ENCODE measurements at places on chromosomes 5 and 9.

- DNase-seq = no peak
These were observed 352.1 kb upstream of the KIF2A start for GRCh38 chr5:61953913-61954312.

DNA sequence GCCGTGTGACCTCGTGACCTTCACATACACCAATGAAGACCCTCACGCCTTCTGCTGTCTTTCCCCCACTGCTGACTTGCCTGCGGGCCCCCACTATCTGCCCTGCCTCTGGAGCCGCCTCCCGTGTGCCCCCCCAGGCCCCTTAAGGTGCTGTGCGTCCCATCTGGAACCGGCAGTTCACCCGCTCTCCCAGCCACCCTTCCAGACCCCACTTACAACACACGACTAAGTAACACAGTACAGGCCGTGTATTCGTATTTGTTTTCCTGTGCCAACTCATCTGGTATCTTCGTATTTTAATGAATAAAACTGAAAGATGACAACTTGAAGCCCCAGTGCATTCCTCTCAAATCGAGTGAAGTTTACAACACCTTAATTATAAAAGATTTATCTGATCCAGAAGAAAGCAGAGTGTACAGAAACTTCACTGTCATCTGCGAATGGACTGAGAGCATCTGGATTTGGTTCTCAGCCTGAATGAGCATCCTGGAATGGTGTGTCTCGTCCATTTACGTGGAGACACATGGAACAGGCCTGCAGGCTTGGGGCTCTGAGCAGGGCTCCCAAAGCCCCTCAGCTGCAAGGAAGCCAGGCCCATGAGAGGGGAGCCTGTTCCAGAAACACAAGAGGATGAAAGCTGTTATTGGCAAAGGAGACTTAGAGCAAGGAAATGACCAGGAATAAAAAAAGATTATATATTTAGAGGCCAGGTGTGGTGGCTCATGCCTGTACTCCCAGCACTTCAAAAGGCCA, 21.9 kb upstream of the TERT start:
- DNase-seq = no peak

DNA sequence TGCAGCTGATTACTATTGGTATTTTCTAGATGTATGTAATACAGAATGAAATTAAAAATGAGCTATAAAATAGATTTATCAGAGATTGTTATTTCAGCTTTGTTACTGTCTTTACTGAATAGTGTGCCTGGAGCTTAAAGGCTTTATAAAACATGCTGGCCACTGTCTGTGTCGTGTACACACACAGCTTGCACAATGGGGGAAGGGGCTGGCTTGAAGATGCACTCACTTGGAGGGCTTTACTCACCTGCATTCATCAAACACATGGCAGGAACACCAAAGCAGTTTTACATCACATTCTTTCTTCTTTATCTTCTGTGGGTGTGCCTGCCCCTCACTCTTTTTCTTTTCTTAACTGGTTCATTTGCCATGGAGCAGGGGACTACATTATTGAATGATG, 60.9 kb downstream of the TLE4 start:
- DNase-seq = no peak

DNA sequence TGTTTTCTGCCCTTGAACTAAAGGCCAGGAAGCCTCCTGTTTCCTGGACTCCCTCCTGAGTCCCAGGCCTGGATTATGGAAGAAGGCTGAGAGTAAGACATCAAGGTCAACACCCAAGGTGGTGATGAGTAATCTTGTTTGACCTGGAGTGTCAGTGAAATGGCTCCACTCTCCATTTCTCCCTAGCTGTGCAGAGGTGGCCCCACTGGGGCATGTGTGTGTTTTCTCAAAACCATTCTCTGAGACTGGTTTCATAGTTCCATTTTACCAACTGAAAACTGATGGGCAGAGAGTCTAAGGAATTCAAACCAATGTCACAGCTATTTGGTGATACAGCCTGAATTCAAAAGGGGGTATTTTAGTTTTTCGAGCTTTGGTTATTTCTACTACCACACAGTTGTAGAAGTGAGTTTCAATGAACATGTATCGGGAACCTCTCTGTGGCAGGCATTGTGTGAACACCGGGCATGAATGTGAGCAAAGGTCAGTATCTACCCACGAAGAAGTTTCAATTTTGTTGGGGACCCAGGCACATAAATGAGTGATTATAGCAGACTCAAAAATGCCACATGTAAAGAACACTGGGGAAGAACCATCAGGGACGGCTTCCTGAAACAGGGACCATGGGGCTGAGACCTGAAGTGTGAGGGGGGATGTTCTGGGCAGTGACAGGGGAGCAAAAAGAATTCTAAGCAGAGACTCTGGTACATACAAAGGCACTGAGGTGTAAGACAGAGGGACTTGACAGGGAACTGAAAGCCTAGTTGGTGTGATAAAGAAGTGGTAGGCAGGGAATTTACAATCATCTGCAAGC, 269.6 kb upstream of the KLF4 start:
- DNase-seq = no peak

DNA sequence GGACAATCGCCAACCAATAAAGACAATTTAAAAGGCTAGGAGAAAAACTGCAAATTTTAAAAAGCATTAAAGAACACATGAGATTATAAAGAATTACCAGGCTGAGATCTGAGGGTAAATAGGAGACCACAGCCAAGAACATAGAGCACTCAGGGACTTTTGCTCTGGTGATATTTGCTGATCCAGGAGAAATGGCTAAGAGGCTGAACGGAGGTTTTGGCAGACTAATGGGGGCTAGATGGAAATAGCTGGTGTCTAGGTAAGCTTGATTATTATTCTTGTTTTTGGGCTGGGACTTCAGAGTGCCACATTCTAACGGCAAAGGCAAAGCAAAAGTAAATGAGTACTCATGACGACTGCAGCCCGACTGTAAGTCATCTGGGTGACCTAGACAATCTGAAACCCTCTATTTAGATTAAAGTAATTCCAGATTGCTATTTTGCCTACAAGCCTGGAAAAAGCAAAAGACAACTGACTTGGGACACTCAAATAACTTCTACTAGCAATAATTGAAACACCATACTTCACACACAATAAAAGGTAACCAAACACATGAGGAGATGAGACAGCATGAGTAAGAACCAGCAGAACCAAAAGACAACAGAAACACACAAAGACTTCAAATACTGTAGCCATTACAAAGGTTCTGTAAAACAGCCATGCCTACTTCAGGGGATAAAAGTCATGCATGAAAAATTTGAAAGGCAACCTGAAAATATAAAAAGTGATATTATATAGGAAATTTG, 68.8 kb downstream of the JAKMIP2 start:
- DNase-seq = no peak

GRCh38 chr5:75734913-75735789, 17.9 kb upstream of the POC5 start:
- DNase-seq = peak; percentile 20

DNA sequence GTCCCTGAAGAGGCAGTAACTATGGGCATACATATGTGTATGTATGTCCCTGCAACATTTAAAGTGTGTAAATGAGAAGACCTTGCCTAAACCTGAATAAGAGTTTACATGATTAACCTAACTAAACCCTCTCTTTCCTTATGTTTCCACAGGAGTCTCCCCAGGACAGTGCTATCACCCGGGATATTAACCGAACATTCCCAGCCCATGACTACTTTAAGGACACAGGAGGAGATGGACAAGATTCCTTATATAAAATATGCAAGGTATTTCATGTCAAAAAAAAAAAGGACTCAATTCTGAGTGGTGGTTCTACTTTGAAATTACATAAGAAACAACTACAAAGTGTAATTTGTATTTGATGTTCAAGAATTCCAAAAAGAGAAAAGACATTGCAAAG, 31.7 kb downstream of the GPR21 start:
- no peak for DNase-seq

- DNase-seq = no peak
These were observed 8.9 kb upstream of the AKNA start for GRCh38 chr9:114396558-114397218.

- DNase-seq = no peak
These were observed 12.1 kb upstream of the PSD2 start for GRCh38 chr5:139783436-139783965.

- DNase-seq = no peak
These were observed 19.7 kb downstream of the PTTG1 start for GRCh38 chr5:160441311-160441781.

GRCh38 chr9:27836661-27837401, 263.6 kb upstream of the C9orf72 start:
- no peak for DNase-seq

GRCh38 chr5:108788142-108788541, 40.4 kb downstream of the FER start:
- DNase-seq = peak; percentile 67

DNA sequence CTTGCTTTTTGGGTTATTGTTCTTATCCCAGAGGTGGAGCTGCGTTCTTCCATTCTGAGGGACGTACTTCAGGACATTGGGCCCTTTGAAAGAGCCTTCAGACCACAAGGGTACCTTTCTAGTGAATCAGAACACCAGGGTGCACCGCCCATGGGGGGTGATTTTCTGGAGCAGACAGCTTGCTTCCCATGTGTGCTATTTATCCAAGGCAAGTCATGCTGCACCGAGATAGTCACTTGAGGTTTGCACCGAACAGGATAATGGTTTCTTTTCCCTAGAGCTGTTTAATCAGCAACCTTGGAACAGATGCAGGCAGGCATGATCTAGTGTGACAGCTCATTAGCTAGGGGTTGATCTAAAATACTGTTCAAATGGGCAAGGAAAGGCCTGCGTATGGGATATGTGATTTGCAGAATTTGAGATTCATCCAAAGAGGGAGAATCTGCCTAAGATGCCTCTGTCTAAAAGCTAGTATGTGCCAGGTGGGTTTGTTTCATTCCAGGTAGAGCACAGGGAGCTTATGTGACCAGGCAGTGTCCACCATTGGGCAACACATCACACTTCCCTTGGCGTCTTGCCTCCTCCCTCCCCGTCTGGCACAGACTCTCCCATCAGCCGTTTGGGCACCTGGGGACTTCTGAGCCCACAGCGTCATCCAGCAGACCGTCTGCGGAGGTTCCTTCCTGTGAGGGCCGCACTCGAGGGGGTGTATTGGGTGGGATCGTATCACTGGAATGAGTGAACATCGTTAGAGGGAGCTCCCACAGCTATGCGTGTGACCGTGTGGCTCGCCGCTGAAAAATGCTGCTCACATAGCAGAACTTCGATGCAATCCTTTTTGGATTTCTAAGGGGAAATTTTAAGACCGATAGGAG, 23.0 kb downstream of the ABL1 start:
- peak; percentile 64 for DNase-seq

DNA sequence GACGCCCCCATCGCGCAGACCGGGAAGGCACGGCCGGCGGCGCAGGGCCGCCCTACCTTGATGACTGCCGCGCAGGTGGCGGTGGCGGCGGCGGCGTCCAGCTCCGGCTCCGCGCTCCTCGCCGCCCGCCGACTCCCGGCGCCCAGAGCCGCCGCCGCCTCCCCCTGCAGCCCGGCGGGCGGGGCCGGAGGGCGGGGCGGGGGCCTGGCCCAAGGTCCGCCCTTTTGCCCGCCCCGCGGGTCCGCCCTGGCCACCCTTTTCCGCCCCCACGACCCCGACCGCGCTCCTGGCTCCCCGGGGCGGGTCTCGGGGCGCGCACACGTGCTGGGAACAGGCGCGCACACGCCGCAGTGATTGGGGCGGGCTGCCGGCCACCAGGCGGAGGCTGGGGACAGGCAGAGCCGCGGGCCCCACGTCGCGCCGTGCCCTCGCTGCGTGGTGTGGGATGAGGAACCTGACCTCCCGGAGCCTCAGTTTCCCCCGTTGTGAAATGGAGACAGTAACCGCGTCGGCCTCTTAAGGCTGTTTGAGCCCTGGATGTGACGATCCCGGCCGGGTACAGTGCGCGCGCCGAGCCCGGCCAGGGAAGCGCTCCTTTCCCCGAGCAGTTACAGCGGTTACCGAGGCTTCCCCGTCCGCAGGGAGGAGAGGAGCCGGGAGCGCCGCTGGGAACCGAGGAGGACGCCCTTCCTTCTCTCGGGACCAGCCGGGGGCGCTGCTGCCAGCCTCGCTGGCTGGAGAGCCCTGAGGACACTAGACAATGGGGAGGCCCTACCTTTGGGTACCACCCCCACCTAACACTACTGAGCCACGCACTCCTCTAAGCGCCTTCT, at the start of gene CORO2A:
Gene CORO2A (minus strand): TSS at position 135 of the 833 bp plus-strand sequence. CDS start 34,977 bp downstream, outside the sequence.
- peak; percentile 75 for DNase-seq

DNA sequence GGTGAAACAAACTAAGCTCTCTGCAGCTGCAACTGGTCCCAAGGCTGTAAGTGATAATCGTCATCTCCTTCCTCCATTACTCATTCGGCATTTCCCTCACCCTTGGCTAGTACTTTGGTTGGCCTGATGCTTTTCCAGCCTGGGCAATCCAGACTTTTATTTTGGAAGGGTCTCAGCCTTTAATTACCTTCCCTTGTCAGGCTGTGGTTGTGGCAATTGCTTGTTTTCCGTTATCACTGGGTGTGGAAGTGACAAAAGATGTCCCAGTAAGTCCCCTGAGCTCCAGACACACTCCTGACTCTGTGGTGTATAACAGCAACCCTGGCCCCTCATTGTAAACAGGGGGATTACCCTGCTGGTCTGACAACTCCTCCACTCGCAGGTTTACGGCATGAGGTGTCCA, 6.3 kb upstream of the FAF2 start:
- no peak for DNase-seq

GRCh38 chr5:91848453-91848852, 465.3 kb upstream of the ARRDC3 start:
- no peak for DNase-seq

DNA sequence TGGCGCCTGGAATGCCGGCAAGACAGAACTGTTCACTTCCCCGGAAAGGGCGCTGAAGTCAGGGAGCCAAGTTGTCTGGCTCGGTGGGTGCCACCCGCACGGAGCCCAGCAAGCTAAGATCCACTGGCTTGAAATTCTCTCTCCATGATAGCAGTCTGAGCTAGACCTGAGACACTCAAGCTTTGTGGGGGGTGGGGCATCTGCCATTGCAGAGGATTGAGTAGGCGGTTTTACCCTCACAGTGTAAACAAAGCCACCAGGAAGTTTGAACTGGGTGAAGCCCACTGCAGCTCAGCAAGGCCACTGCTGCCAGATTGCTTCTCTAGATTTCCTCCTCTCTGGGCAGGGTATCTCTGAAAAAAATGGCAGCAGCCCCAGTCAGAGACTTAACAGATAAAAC, 277.4 kb downstream of the SLCO4C1 start:
- no peak for DNase-seq

GRCh38 chr9:116605904-116606341, 81.2 kb upstream of the TRIM32 start:
- peak; percentile 56 for DNase-seq

DNA sequence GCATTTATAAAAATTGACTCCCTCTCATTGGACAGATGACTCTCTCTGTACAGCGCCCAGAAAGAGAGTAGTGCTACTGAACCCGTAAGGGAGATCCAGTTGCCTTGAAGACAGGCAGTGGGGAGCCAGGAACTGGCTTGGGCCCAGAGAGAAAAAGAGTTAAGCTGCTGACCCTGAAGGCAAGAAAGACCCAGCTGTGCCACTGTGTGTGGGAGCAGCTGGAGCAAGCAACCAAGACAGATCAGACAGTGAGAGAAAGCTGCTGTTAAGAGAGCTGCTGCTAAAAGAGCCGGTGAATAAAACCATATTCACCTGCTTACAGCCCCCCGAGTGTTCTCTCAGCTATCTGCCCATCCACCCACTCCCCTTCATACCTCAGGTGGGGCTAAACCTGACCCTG, 149.7 kb upstream of the ADAMTS16 start:
- DNase-seq = no peak

GRCh38 chr9:10678010-10678409, 65.2 kb upstream of the PTPRD start:
- no peak for DNase-seq

Data from left ventricle myocardium inferior (tissue), 1 donor.